ENCODE measurements at places on chromosomes 7 and 10. TPM values are rescaled to one million over a fixed set of nuclear protein-coding genes. Genes with fewer than 3 reads are reported as not detected.

- no peak for DNase-seq
Observed at GRCh38 chr10:72653383-72654096, 27.7 kb upstream of the MICU1 start.

DNA sequence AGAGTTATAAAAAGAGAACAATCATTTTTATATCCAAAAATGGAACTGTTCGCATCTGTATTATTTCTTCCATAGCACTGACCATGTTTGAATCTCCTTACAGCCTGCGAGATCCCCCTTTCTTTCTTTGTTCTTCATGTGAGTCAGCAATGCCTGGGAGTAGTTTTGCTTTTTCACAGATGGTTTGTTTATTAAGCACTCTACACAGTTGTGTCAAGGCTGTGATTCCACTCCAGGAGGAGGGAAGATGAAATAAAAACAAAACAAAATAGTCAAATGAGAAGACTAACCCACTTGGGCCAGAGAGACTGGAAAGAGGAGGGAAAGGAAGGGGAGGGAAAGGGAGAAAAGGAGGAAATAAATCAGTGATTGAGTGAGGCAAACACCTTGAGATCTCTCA, 7.8 kb downstream of the LIPF start:
- no peak for DNase-seq

PROSER2 gene
- total RNA-seq, result not detected

CPEB3 gene
- total RNA-seq, result 8.0 TPM

ACTL6B gene
- total RNA-seq, result 95.2 TPM

- no peak for DNase-seq
Observed at GRCh38 chr10:28496481-28496961, 36.4 kb upstream of the WAC start.

GNAT3 gene
- 2.0 TPM for total RNA-seq

GRCh38 chr10:127523476-127523875, 25.6 kb upstream of the NPS start:
- no peak for DNase-seq

DNA sequence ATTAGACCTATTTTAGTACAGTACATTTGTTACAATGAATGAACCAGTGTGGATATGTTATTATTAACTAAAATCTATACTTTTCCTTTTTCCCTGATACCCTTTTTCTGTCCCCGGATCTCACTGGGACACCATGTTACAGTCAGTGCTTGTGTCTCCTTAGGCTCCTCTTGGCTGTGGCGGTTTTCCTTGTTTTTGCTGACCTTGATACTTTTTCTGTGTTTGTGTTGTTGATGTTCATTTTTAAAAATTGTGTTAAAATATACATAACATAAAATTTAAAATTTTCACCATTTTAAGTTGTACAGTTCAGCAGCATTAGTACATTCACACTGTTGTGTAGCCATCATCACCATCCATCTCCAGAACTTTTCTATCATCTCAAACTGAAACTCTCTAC, 54.2 kb upstream of the OSBPL3 start:
- DNase-seq, result no peak

DNA sequence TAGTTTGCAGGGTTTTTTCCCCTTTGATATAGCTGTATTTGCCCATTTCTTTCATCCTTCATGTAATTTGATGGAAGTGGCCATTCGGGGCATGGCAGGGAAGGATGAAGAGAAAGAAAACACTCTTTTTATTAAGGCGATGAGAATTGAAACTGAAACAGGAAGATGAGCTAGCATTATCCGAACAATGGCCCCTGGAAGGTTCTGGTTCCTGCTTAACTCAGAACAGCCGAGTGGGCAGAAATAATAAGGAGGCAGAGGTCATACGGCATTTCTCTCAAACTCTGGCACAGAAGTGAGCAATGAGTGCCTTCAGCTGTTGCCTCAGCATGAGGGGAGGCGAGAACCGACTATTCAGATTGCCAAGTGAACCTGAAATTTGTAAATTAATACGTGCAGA, 113.2 kb upstream of the MYO3A start:
- DNase-seq, result no peak

SLC13A1 gene
- not detected for total RNA-seq

DNA sequence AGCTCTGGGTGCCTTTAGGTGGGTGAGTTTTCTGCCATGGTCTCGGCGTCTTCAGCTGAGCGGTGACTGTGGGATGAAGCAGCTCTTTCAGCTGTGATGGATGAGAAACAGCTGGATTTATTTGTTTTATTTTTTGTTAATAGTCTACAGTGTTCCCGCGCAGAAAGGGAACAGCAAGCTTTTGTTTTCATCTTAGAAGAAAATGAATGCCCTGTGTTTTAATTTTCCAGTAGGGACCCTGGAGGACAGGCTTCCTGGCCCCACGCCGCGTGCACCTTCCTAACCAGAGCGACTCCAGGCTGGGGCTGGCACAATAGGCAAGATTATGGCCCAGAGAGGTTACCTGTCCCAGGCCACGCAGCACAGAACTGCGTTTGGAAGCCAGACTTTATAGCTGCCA, 57.6 kb downstream of the GTF2IRD1 start:
- no peak for DNase-seq

DLX5 gene
- total RNA-seq, result not detected

NDUFA5 gene
- 84.4 TPM for total RNA-seq

GRCh38 chr10:94546901-94547185, 1.3 kb downstream of the HELLS start:
- DNase-seq, result no peak

GRCh38 chr10:35341521-35341920, 5.2 kb downstream of the CCNY start:
- no peak for DNase-seq

DNA sequence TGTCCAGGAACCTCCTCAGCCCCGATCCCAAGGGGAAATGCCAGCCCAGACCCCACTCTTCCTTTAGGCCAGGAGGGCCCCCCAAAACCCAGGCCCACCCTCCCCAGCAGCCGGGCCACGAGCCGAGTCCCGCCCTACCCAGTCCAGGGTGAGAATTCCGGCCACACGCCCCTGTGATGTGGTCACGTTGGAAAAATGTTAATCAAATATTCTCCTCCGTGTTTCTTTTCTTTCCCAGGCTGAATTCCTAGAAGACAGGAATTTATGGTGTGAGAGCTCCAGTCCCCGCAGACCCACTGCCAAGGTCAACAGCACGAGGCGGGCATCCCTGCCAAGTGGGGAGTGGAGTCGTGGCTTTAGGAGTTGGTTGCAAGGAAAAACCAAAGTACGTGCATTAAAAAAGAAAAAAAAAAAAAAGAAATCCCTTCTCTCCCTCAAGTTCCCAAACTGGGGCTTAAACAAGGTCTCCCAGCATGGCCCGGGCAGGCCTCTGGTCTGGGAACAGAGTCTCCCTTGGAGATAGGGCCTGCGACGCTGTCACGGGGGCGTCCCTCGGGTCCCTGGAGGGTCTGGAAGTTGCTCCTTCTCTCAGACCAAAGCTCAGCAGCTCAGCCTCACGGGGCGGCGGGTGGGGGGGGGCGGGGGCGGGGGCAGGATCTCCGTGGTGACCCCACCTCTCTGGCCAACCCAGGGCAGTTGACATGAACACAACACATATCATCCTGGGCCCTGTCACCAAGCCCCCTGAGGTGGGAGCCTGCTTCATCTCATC, 28.1 kb upstream of the ELN start:
- DNase-seq, result no peak

GRCh38 chr7:79982141-79982770, 152.4 kb upstream of the GNAI1 start:
- DNase-seq, result no peak
